ENCODE measurements at places on chromosomes 7 and 10. TPM values are rescaled to one million over a fixed set of nuclear protein-coding genes. Genes with fewer than 3 reads are reported as not detected.

LRMDA gene
- total RNA-seq = under 0.01 TPM

SNX8 gene
- total RNA-seq = 17.7 TPM

SUN3 gene
- total RNA-seq = not detected

PMS2 gene
- 23.3 TPM for total RNA-seq

NODAL gene
- not detected for total RNA-seq

MUC12 gene
- total RNA-seq = not detected

CABCOCO1 gene
- total RNA-seq = 3.2 TPM

SPAM1 gene
- total RNA-seq = not detected

FAM24B gene
- total RNA-seq = 2.9 TPM

MGMT gene
- 19.0 TPM for total RNA-seq

CH25H gene
- total RNA-seq = under 0.01 TPM

DYNC1I1 gene
- total RNA-seq = 0.43 TPM

PON1 gene
- not detected for total RNA-seq

MSS51 gene
- total RNA-seq = 1.3 TPM

SRGN gene
- 112 TPM for total RNA-seq

IL2RA gene
- total RNA-seq = under 0.01 TPM

BTBD16 gene
- not detected for total RNA-seq

C10orf90 gene
- total RNA-seq = not detected

CLEC5A gene
- not detected for total RNA-seq

MRPL43 gene
- total RNA-seq = 67.3 TPM

SLC13A1 gene
- total RNA-seq = not detected

AFAP1L2 gene
- total RNA-seq = 7.3 TPM

FOXI2 gene
- not detected for total RNA-seq

HOXA6 gene
- total RNA-seq = 10.6 TPM

TMEM184A gene
- 0.64 TPM for total RNA-seq

SEMA4G gene
- 0.43 TPM for total RNA-seq

SH2D4B gene
- total RNA-seq = not detected

CLRN3 gene
- total RNA-seq = not detected

SPDYE9 gene
- not detected for total RNA-seq

CPA5 gene
- not detected for total RNA-seq
